ENCODE measurements at places on chromosomes 12 and 14.

DNA sequence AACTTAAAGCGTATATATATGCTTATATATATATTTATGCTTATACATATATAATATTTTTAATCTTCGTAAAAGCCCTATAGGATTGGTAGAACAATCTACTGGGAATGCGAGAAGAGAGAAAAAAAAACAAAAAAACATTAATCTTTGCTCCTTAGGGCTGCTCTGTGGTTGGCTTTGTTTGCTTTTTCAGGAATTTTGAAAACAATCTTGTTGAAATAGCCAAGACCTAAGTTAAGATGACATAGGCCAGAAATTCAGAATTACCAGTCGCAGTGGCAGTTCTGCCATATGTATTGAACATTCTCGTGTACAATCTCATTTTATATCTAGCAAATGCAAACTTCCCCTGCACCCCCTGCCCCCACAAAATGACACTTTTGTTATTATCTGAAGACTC is 699 bp downstream of the KLRF2 start:
- DNase-seq: no peak

- no peak for DNase-seq
Observed at GRCh38 chr14:83004456-83005006, 1470.9 kb upstream of the SEL1L start.

DNA sequence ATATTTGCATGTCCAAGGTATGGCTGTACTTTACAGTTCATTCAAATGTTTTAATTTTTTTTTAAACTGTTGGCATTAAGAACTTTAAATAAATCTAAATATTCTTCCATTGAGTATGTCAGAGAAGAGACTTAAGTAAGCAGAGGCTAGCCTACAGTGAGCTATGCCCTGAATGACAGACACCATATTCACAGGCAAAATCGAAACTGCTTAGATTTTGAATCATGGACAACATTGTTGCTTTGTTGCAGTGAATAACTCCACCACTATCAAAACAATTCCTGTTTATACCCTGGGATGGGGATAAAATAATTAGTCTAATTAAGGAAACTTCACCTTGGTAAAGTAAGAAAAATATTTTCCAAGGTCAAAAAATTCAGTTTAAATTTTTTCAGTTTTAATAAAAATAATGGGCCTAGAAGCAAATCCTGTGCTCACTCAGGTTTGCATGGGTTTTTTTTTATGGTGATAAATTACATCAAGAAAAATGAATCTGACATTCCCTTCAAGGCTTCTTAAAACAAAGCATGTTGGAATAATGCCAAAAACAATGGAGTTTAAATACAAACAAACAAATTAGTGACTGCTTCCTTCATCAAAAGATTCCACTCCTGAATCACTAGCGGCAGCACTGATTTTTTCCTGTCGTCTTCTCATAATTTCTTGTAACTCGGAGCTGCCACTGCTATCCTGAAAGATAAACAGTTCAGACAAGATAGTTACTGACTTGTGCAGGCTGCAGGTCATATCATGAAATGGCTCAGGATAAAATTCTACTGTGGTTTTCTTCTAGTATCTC is 168.2 kb downstream of the EPS8 start:
- DNase-seq: no peak

DNA sequence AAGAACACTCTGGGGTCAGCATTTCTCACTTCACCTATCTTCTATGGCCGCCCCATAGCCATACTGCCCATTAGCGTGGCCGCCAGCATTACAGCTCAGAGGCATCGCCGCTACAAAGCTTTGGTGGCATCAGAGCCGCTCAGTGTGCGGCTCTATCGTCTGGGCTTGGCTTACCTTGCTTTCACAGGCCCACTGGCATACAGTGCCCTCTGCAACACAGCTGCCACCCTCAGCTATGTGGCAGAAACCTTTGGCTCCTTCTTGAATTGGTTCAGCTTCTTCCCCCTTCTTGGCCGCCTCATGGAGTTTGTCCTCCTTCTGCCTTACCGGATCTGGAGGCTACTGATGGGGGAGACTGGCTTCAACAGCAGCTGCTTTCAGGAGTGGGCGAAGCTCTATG is 2.6 kb downstream of the DNAJC22 start:
- no peak for DNase-seq

GRCh38 chr14:89340200-89341181 is 76.5 kb downstream of the FOXN3 start:
- DNase-seq: no peak
